ENCODE measurements at places on chromosomes 11 and 22.

- DNase-seq = no peak
Observed at GRCh38 chr11:128926437-128927107, 16.1 kb downstream of the TP53AIP1 start.

DNA sequence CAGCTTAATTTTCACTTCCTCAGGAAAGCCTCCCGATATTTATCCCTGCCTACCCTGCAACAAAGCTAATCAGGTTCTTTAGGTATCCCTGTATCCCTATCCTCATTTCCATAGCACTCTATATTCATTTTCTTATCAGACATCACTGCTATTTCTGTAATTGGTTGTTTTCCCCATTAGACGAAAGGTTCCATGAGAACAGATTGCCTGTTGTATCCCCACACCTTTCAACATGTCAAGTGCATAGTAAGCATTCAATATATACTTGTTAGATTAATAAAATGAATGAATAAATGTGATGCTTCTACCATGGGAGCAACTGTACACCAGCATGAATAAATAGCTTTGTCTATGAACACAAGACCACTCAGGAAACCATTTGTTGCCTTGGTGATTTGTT is 499.8 kb downstream of the DLG2 start:
- DNase-seq = no peak

DNA sequence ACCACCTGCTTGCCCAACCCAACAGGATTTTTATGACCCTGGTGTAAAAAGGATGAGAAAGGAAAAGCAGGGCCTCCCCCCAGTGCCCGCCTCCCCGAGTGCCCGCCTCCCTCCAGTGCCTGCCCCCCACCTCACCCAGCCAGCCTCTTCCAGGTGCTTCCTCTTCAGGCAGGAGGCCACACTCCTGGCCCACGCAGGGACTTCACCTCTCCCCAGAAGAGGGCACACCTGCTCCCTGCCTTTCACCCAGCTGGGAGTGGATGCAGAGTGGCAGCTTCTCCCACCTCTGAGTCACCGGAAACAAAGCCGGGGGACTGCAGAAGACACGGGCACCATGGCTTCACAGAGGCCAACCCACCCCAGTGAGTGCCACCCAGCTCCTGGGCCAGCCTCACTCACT is 16.1 kb downstream of the CPT1A start:
- DNase-seq = no peak

DNA sequence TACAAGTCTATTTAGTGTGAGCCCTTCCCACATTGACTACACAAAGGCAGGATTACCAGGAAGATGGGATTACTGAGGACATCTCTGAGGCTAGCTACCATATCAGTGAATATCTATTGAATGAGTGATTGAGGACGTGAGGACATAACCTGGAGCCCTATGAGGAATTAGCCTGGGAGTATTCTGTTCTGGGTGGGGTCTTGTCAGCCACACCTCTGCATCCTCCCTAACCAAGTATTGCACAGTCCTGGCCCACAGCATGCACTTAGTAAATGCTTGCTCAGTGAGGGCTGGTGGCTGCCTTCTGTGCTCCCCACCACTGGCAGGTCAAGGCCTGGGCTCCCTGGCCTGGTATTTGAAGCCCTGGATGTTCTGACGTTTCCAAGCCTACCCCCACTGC is 14.8 kb downstream of the DUSP18 start:
- DNase-seq = no peak

DNA sequence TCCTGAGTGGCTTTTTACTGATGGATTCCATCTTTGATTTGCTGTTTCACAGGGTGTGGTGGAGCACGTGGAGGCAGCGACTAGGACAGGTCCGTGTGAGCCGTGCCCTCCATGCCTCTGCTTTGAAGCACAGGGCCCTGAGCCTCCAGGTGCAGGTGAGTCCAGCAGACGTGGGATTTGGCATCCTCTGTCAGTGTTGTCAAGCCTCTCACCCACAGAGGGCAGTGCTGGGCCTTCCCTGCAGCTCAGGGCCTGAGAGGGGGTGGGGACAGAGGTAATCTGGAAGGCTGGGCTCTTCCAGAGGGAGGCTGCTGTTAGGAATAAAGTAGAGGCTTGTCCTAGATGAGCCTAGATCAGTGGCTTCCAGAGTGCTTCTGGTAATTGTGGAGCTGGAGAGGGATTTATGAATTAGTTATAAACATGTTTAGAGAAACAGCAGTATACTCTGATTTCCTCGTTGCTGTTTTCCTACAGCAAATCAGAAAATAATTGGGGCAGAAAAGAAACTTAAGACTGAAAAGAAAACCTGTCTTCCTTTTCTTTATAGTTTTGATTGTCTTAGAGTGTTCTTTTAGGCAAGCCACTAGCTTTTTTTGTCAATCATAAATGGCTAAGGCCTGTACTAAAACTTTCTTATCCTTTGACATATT is 65.0 kb downstream of the SFI1 start:
- DNase-seq = no peak

- DNase-seq = no peak
Observed at GRCh38 chr11:14858404-14858803, 33.6 kb downstream of the CYP2R1 start.
